Activated CD4-positive, CD25-positive, alpha-beta regulatory T cell treated with anti-CD3 and anti-CD28 coated beads, Interleukin-2, amount 50 U/mL, for 16 hours (primary cell): ENCODE measurements at places on chromosomes 3 and 15.

GRCh38 chr3:160090653-160091052 lies 102.0 kb downstream of the IL12A start:
- DNase-seq = no peak

DNA sequence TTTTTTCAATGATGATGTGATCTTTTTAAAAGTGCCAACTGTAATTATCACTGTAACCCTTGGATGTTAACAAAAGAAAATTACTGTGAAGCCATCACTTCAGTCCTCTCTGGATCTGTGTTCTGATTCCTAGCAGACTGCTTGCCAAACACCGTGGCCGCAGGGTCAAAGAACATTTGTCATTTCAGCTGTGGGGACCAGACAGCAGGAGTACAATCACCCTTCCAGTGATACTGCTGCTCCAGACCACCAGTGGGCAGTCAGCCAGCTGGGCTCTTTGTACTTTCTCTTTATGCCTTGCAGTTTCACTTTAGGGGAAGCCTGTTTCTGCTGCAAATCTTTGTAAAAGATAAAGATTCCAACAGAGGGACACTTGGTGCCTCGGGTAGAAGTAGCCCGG lies 770.0 kb downstream of the GRM7 start:
- no peak for DNase-seq

DNA sequence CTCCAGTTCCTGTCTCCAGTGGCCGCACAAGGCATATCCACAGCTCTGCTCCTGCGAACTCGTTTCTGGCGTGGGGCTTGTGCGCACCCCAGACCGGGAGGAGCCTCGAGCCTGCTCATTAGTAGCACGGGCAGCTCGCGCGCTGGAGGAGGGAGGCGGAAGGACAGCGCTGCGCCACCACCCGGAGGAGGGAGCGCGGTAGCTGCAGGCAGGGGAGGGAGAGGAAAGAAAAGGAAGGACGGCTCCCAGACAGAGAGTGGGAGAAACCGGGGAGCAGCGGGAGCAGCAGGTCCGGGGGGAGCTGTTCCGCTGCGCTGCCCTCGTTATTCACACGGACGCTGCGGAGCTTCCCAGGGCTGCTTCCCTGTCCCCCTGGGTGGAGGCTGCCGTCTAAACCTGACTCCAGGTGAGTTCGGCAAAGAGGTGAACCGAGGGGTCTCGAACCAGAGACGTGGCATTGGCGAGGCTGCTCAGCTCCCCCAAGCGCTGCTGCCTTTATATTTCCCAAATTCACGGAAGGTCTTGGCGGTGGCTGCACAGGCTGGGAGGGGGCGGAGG lies 121.3 kb upstream of the ZNF717 start:
- no peak for DNase-seq

GRCh38 chr3:44280077-44280476 lies 38.4 kb downstream of the TOPAZ1 start:
- DNase-seq = no peak

GRCh38 chr3:89434621-89435380 lies 327.4 kb downstream of the EPHA3 start:
- DNase-seq = no peak

DNA sequence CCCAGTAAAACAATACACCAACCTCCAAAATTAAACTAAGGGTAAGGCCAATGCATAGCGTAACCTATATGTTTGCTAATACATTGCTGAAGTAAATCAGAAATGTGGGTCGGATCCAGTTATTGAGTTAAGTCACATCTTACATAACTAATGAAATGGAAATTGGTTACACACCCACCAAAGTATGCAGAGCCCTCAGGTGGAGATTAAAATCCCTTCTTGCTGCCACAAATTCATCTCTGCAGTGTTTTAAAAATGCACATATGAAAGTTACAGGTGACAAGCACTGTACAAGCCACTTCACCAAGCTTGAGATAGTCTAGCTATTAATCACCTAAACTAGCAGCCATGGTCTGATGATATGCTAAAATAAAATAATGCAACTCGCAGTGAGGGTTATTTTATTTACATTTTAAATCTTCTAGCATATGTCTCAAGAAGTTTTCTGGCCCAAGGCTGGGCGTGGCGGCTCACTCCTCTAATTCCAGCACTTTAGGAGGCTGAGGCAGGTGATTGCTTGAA lies 130.6 kb downstream of the AQP9 start:
- DNase-seq = no peak

GRCh38 chr15:70902107-70902506 lies 9.5 kb downstream of the LRRC49 start:
- no peak for DNase-seq

- no peak for DNase-seq
Measured at GRCh38 chr3:150945226-150946032, 27.1 kb downstream of the CLRN1 start.

GRCh38 chr15:93929375-93930094 lies 301.8 kb upstream of the MCTP2 start:
- DNase-seq = no peak

DNA sequence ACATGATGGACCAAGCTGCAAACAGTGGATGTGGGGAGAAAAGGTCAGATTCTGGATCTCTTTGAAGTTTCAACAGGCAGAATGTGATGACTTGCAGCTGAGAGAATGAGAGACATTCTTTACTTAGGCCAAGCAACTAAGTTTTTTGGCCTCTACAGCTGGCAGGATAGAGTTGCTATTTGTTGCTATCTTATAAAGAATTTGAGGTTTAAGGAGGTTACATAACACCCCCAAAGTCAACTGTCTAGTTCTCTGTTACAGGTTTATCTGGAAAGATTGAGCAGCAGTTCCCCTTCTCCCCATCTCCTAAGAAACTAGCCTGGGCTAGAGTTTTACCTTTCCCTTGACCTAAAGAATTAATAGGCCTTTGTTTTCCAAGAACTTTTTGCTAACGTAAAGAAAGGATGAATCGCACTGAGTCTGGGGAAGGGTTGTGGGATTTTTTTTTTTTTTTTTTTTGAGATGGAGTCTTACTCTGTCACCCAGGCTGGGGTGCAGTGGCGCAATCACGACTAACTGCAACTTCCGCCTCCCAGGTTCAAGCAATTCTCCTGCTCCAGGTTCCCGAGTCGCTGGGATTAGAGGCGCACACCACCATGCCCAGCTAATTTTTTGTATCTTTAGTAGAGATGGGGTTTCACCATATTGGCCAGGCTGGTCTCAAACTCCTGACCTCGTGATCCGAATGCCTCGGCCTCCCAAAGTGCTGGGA lies 26.6 kb upstream of the SLMAP start:
- DNase-seq = no peak

- DNase-seq = no peak
Measured at GRCh38 chr3:120286465-120286864, 1.4 kb upstream of the GPR156 start.

DNA sequence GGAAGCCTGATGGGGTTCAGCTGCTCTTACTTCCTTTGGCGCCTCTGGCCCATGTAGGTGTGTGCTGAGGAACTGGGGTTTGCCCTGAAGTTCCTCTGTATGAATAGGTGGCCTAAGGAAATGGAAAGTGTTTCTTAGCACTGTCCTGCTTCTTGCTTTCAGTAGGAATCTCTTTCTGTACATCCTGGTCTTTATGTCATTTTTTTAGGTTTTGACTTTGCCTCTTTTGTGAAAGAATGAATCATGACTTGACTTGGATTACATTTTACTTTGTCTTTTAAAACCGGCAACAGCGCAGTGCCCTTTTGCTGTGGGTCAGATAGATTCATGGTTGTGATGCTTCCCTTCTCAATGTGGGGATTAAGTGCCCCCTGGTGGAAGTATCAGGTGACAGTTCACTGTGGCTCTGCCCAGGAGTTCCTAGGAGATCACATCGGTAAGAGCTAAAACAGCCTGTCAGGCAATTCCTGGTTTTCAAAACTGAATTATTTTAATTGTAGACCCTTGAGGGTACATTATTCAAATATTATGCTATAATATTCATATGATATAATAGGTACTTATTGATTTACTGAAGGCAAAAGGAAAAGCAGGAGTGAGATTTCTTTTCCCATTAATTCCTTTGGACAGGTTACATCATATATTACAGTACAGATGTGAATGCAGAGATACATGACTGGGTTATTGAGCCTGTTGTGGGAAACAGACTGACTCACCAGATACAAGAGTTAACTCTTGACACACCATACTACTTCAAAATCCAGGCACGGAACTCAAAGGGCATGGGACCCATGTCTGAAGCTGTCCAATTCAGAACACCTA lies 95.4 kb downstream of the HCN4 start:
- no peak for DNase-seq

DNA sequence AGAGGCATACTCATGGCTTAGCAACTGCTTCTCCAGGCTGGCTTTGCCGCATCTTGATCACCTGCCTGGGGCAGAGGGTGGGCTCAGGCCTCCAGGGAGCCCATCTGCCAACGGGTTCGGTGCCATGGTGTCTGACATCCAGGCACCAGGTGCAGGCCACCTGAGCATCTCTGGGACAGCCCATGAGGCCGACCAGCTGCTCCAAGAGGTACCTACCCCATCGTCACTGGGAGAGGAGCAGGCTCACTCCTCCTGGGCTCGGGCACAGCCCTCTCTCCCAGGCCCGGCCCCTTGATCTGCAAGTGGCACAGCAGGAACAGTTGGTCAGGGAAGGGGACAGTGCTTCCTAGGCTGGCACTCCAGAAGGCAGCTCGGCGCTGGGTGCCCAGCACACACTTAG lies 21.9 kb downstream of the TPRA1 start:
- DNase-seq = no peak

- DNase-seq = no peak
Measured at GRCh38 chr3:72789786-72790185, 58.5 kb downstream of the SHQ1 start.

DNA sequence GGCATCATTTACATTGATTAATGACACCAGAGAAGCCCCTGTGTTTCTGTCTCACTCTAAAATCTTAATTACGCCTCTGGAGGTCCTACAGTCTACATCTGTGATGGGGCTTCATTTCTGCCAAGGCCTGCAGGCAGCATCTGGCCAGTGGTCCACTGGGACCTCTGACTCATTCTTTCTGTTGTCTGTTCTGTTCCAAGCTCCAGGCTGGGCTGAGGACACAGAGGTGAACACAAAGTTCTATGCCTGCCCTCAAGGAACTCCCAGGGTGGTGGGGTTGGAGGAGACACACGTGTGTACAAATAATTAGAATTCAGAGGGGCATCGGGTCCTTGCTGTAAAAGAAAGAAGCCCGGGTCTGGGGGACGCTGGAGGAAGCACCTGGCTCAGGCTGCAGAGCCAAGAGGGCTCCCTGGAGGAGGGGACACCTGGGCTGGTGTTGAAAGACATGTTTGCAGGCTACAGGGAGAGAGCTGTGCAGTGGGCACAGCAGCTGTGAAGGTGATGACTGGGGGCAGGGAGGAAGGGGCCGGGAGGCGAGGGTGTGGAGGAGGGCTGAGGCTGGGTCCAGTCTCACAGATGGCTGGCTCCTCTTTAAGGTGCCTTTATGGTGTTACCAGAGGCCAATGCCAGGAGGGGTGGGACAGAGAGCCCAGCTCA lies 103.3 kb upstream of the PRR23E start:
- no peak for DNase-seq

GRCh38 chr3:54758461-54758860 lies 169.4 kb downstream of the LRTM1 start:
- no peak for DNase-seq
